Right lobe of liver (tissue), 6 donors: ENCODE measurements at places on chromosomes 7 and 10. TPM values are rescaled to one million over a fixed set of nuclear protein-coding genes. Genes with fewer than 3 reads are reported as not detected.

DNA sequence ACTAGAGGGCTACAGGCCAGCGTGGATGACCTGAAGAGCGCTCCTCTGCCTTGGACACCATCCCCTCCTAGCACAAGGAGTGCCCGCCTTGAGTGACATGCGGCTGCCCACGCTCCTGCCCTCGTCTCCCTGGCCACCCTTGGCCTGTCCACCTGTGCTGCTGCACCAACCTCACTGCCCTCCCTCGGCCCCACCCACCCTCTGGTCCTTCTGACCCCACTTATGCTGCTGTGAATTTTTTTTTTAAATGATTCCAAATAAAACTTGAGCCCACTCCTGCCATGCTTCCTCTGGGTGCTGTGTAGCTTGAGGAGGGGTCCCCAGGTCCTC lies 4.5 kb downstream of the SNCG start:
- no peak for DNase-seq

DNA sequence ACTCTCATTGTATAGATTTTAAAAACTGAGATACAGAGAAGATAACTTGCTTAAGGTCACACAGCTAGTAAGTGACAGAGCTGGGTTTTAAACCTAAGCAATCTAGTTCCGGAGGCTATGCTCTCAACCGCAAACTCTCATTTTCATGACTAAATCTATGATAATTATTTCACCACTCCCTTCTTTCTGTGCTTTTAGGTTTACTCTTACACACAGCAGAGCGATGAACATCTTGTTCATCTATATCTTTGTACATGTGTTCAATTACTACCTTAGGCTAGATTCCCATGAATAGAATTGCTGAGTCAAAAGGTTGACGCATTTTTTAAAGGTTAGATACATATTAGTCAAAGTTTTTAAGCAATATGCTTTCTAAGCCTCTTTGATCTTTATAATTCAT lies 154.8 kb downstream of the CHN2 start:
- DNase-seq, result no peak

DNA sequence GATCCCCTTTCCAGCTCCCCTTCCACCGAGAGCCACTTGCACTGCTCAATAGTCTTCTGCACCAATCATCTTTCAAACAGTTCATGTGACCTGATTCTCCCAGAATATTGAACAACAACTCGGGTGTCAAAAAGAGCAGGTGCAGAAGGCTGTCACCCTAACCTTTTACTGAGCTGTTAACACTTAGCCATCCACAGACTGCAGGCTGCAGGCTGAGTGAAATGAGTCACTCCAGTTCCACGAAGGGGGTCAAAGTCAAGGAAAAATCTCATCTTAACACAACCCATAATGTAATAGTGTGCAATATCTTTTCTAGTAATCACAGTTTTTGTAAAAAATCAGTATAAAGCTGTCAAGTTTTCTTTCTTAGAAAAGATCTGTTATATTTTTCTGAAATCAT lies 63.1 kb downstream of the MTPAP start:
- no peak for DNase-seq

Gene DUSP5
- total RNA-seq, result 47.7 TPM

DNA sequence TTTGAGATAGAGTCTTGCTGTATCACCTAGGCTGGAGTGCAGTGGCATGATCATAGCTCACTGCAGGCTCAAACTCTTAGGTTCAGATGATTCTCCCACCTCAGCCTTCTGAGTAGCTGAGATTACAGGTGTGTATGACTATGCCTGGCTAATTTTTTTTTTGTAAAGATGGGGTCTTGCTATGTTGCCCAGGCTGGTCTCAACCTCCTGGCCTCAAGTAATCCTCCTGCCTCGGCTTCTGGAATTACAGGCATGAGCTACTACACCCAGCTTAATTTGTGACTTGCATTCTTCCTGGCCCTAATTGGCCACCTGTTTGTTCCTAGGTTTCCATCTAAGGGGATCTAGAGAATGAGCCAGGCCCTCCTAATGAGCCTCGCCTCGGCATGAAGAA lies 9.3 kb downstream of the ARHGAP22 start:
- DNase-seq, result no peak

Gene CACNA2D1
- 2.3 TPM for total RNA-seq

Gene TMEM178B
- 0.06 TPM for total RNA-seq

DNA sequence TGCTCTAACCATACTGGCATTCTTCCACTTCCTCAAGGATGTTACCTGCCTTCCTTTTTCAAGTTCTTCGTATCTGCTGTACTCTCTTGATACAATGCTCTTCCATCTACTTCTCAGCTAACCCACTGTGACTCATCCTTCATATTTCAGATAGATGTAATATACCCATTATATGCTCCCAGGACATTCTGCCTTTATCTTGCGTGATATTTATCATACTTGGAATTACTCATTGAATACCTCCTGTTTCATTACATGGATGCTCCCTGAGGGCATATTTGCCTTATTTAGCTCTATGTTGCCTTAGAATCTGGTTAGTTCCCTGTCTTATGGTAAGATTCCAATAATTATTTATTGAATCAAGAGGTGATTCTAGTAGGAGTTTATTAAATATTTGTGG lies 706.4 kb downstream of the SORCS3 start:
- DNase-seq, result no peak

DNA sequence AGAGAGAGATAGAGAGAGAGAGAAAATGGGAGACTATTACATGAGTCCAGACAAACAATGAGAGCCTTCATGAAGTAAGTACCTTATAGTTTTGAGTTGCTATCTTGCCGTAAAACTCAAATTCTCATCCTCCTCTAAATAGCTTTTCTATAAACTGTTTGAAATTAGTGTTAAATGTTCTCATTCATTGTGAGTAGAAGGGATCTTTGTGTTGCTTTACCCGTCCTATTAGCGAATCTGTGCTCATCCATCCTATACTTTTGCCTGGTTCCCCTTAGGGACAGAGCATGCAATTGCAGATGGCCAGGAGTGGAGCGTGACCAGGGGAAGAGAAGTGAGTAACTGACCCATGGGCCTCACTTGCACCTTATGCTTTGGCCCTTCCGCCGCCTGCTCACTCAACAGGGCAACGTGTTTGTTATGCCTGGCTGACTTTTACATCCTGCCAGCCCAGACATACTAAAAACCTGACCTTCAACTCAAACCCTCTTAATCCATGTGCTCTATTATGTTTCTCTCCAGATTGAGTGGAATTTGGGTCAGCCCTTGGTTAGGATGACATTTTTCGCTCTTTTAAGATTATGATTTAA lies 244.2 kb upstream of the YAE1 start:
- no peak for DNase-seq

DNA sequence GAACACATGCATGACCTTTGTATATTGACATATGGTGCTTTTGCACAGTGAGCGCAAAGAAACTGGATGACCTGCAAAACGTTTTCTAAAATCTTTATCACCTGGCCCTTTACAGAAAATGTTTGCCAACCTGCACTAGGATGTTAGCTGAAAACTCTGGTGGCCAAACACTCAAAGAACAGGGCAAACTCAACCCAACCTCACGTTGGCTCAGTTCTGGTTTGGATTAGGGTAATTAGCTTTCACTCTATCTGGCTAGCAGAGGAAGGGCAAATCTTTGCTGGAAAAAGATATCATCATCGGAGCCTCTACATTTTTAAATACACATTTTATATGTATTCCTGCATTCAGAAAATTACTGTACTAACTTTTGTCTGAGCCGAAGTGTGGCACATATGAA lies 688.9 kb downstream of the PHTF2 start:
- DNase-seq, result no peak
